Bronchial epithelial cell (primary cell): ENCODE measurements at places on chromosomes 5 and 9. TPM values are rescaled to one million over a fixed set of nuclear protein-coding genes. Genes with fewer than 3 reads are reported as not detected.

CER1 gene
- total RNA-seq, result not detected in 2 replicates

ZNF483 gene
- total RNA-seq, result 0.26 and 0.51 TPM in 2 replicates

ENHO gene
- total RNA-seq, result 0.13 TPM in 1 of 2 replicates, not detected in the other

STPG3 gene
- not detected in 2 replicates for total RNA-seq

MOB3B gene
- total RNA-seq, result 0.38 and 1.1 TPM in 2 replicates

MSX2 gene
- not detected in 2 replicates for total RNA-seq

LRRC14B gene
- total RNA-seq, result not detected in 2 replicates

FYB1 gene
- total RNA-seq, result 0.13 and 0.26 TPM in 2 replicates

FRMPD1 gene
- total RNA-seq, result under 0.01 TPM in 1 of 2 replicates, not detected in the other
